ENCODE measurements at places on chromosomes 13 and 19.

- no peak for DNase-seq
Measured at GRCh38 chr13:86095351-86095750, 296.1 kb upstream of the SLITRK6 start.

DNA sequence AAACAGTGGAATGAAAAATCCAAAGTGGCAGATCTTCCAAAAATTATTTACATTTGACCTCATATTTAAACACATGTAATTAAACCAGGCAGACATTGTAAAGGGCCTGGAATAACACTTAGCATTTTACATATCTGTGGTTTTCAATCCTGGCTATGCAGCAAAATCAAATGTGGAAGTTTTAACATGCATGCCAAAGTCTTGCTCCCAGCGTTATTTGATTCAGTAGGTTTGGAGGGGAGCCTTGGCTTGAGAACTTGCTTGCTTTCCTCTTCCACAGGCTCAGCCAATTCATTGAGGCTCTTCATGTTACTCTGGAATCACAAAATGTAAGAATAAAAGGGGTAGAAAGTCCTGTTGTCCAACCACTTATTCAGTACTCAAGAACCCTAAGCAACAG lies 42.5 kb upstream of the INTS6 start:
- no peak for DNase-seq

GRCh38 chr19:16566161-16566560 lies 6.1 kb downstream of the SLC35E1 start:
- no peak for DNase-seq

DNA sequence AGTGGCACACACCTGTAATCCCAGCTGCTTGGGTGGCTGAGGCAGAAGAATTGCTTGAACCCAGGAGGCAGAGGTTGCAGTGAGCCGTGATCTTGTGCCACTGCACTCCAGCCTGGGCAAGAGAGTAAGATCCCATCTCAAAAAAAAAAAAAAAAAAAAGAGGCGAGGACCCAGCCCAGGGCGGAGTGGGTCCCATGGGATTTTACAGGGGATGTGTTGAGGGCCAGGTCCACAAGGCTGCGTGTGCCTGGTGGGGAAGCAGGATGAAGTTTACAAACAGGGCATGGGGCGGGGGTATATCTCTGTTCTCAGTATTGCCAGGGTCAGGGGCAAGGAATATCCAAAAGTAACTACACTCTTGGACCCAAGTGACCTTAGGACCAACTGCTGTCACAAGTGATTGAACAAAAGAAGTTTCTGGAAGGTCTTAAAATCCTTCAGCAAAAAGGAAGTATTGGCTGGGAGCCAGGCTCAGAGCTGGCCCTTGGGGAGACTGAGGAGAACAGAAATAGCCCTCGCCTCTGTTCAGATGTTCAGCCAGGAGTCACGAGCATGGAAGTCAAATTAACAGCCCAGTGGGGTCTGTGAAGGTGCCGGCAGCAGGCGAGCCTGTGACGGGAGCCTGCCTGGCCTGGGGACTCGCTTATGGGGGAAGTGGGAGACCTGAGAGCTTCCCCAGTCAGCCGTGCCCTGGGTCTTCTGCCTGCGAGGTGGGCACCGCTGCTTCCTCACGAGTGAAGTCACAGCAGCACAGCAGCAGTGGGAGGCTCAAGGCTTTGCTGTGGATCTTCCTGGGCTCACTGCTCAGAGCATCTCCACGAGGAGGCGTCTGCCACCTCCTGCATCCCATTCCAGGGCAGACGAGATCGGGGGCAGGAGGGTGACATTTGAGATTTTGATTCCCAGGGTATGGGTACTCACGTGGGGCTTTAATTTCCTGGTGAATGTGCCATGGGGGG lies 6.4 kb downstream of the MYO9B start:
- DNase-seq: no peak

GRCh38 chr19:16654140-16654539 lies 5.8 kb downstream of the SMIM7 start:
- DNase-seq: no peak

GRCh38 chr13:107124730-107125129 lies 556.8 kb upstream of the ARGLU1 start:
- DNase-seq: no peak

GRCh38 chr19:4806384-4806783 lies 14.8 kb downstream of the FEM1A start:
- no peak for DNase-seq

DNA sequence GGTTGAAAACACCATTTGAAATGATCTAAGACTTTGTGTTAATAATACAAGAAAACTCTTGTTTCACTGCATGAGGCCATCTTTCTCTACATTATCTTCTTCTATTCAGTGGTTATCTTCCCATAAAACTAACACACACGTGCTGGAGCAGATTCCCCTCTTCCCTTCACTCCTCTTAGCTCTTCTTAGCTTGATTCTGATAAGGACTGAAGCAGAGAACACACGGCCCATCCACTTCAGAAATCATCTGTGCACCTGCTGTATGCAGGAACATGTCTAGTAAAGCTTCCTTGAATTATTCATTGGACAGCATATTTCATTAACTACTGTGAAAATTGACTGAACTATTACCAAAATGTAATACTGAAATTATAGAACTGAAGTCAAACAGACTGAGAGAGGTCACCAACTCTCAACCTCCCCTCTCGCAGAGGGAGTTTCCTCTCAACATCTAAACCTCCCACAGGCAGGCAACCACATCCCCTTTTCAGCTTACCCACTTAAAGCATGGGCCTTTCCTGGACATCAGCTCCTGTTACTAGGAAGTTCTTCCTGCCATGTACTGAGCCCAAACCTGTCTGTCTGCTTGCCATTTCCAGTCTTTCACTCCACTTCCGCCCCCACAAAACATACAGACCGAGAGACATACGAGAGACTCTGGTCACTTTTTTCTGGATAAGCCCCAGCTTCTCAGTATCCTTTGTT lies 113.9 kb downstream of the CRYL1 start:
- DNase-seq: no peak
